Activated naive CD4-positive, alpha-beta T cell treated with anti-CD3 and anti-CD28 coated beads for 36 hours (primary cell): ENCODE measurements at places on chromosomes 1 and 21. TPM values are rescaled to one million over a fixed set of nuclear protein-coding genes. Genes with fewer than 3 reads are reported as not detected.

GRCh38 chr1:80225510-80225909 is 1219.0 kb upstream of the ADGRL4 start:
- DNase-seq = no peak
- no peaks in the 10 kb centered on the region for H3K4me1 ChIP-seq
- H3K4me3 ChIP-seq = no peak overlapping the region
- H3K27me3 ChIP-seq = no peaks in the 10 kb centered on the region
- H3K36me3 ChIP-seq = no peaks in the 10 kb centered on the region
- H3K27ac ChIP-seq = no peak overlapping the region

DNA sequence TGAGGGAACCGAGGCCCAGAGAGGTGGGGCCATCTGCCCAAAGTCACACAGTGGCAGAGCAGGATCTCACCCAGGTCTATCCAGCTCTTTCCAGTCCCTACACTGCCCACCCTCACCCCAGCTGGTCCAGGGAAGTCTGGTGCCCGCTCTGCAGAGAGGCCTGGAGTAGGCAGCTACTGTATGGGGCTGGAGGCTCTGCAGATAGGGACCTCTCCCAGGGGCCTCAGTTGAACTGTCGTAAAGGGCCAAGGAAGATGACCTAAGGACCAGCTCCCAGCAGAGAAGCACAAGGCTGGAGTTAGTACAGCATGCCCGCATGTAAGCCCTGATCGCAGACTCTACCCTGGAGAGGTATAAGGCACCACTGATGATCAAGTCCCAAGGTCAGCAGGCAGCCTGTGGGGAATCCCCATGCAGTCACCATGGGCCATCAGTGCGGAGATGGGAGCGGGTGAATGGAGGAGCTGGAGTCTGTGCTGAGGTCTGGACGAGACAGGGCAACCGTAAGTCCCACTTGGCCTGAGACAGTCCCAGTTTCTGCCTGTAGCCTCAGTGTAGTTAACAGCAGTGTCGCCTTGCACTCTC is 320.2 kb downstream of the MATN1 start:
- no peak for DNase-seq
- H3K4me3 ChIP-seq = no peak overlapping the region
- no peaks in the 10 kb centered on the region for H3K4me1 ChIP-seq
- no peaks in the 10 kb centered on the region for H3K36me3 ChIP-seq

Gene KIF17
- total RNA-seq = not detected

Gene HSD3B1
- not detected for total RNA-seq

- H3K4me1 ChIP-seq = peaks cover 8% of the 10 kb centered on the region
- H3K27ac ChIP-seq = no peak overlapping the region
- peaks cover 23% of the 10 kb centered on the region for H3K36me3 ChIP-seq
Observed at GRCh38 chr1:246420300-246420699, 86.8 kb downstream of the SMYD3 start.

GRCh38 chr21:41706263-41706639 is 60.6 kb downstream of the RIPK4 start:
- no peak overlapping the region for H3K27ac ChIP-seq
- no peak for DNase-seq
- H3K4me1 ChIP-seq = no peaks in the 10 kb centered on the region
- H3K27me3 ChIP-seq = peaks cover 15% of the 10 kb centered on the region

GRCh38 chr1:224548676-224549075 is 67.4 kb upstream of the CNIH3 start:
- no peak for DNase-seq
- no peaks in the 10 kb centered on the region for H3K27me3 ChIP-seq
- H3K4me1 ChIP-seq = no peaks in the 10 kb centered on the region
- H3K36me3 ChIP-seq = no peaks in the 10 kb centered on the region

DNA sequence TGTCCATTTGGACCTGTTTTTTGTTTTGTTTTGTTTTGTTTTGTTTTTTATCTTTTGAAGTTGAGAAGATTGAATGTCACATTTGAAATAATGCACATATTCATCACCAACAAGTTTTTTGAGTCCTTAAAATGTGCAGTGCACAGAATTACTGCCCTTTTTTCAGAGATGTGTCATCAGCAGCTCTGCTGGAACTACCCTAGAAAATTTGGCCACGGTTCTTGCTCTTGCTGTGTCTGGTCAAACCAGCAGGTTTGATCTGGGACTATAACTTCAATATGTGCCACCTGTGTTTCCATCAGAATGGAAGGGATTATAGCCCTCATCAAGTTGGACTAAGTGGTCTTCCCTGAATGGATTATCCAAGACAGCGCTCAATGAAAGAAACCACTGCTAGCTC is 24.1 kb upstream of the CNN3 start:
- no peaks in the 10 kb centered on the region for H3K4me1 ChIP-seq
- no peaks in the 10 kb centered on the region for H3K36me3 ChIP-seq
- DNase-seq = no peak
- no peak overlapping the region for H3K4me3 ChIP-seq
- no peaks in the 10 kb centered on the region for H3K27me3 ChIP-seq
- H3K27ac ChIP-seq = no peak overlapping the region

GRCh38 chr1:236354330-236355147 is 39.5 kb upstream of the EDARADD start:
- H3K27ac ChIP-seq = no peak overlapping the region
- H3K27me3 ChIP-seq = peaks cover 8% of the 10 kb centered on the region
- H3K36me3 ChIP-seq = no peaks in the 10 kb centered on the region
- H3K4me3 ChIP-seq = no peak overlapping the region
- DNase-seq = no peak

Gene RPL5
- total RNA-seq = 1,819 TPM

Gene ORC1
- 49.3 TPM for total RNA-seq

- H3K27ac ChIP-seq = no peak overlapping the region
- no peak for DNase-seq
- H3K4me1 ChIP-seq = peaks cover 33% of the 10 kb centered on the region
- H3K27me3 ChIP-seq = no peaks in the 10 kb centered on the region
Observed at GRCh38 chr1:192565946-192566345, 9.6 kb upstream of the RGS1 start.

- H3K27ac ChIP-seq = no peak overlapping the region
- peaks cover 13% of the 10 kb centered on the region for H3K36me3 ChIP-seq
- no peaks in the 10 kb centered on the region for H3K27me3 ChIP-seq
- H3K4me1 ChIP-seq = peaks cover 3% of the 10 kb centered on the region
- DNase-seq = no peak
Observed at GRCh38 chr1:51644533-51645197, 27.8 kb downstream of the OSBPL9 start.

- H3K4me3 ChIP-seq = no peak overlapping the region
- peak overlapping the region; percentile 38 for H3K27ac ChIP-seq
- H3K27me3 ChIP-seq = no peaks in the 10 kb centered on the region
- peak; percentile 64 for DNase-seq
Observed at GRCh38 chr1:200969726-200970561, 53.6 kb downstream of the KIF21B start.

Gene RIPPLY3
- not detected for total RNA-seq

DNA sequence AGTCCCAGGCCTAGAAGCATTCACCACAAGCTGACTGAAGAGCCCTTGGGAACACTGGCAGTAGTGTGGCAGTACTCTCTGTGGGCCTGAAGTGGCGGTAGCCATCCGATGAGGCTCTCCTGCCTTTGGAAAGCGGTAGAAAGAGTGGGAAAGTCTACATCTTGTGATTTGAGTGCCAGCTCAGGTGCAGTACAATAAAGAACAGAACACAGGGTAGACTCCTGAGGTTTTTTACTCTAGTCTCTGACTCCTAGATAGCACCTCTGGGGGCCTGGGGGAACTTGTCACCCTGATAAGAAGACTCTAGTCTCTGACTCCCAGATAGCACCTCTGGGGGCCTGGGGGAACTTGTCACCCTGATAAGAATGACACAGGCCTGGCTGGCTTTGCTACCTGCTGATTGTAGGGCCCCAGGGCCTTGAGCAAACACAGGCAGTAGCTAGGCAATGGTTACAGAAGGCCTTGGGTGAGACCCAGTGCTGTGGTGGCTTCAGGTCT is 18.0 kb upstream of the IL20 start:
- DNase-seq = no peak
- H3K27me3 ChIP-seq = no peaks in the 10 kb centered on the region
- H3K4me1 ChIP-seq = no peaks in the 10 kb centered on the region
- H3K36me3 ChIP-seq = no peaks in the 10 kb centered on the region
- H3K27ac ChIP-seq = no peak overlapping the region

DNA sequence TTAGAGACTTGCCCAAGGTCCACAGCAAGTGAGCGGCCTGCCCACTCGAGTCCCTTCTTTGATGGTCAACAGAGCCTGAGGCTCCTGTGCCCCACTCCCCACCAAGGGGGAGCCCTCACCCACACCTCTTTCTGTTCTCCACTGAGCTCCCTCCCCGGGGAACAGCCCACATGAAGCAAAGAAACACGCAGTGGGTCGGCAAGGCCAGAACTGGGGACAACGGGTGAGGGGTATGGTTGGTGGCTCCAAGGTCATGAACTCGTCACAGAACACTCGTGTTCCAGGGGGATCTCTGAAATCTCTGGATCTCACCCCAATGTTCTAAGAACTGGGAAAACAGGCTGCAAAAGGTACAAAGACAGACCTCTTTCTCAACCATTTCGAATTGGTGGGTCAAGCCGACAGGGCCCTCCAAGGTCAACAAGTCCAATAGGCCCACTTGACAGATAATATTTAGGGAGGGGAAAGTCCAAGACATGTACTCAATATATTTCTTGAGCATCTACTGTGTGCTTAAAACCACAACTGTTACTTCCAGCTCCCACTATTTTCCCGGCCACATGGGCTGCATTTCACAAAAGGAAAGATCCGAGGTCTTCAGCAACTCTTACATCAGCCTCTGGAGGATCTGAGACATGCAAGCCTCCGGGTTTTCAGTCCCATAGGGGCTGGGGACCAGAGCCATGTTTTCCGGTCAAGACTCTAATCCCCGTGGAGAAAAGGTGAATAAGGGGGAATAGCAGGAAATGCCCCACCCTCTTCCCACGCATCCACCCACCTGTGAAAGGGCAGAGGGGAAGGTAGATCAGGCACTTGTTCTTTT is 1.1 kb upstream of the RAP1GAP start:
- no peaks in the 10 kb centered on the region for H3K36me3 ChIP-seq
- no peak overlapping the region for H3K4me3 ChIP-seq
- DNase-seq = no peak
- H3K27me3 ChIP-seq = peaks cover 28% of the 10 kb centered on the region
- peaks cover 4% of the 10 kb centered on the region for H3K4me1 ChIP-seq

Gene TNNT2
- not detected for total RNA-seq

DNA sequence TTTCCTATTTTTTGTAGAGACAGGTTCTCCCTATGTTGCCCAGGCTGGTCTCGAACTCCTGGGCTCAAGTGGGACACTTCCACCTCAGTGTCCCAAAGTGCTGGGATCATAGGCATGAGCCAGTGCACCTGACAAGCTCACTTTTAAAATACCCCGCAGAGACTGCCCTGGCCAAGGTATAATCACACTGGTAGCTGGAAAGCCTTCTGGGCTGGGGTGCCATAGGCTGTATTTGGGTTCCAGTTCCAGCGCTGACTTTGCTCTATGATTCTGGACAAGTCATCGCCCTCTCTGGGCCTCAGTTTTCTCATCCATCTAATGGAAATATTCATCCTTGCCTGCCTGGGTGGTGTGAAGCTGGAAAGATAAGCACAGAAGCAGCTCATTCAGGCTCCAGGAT is 10.4 kb downstream of the LDLRAD1 start:
- DNase-seq = no peak
- H3K4me3 ChIP-seq = no peak overlapping the region
- H3K36me3 ChIP-seq = no peaks in the 10 kb centered on the region
- no peak overlapping the region for H3K27ac ChIP-seq

Gene ADGRB2
- 0.24 TPM for total RNA-seq

- peaks cover 17% of the 10 kb centered on the region for H3K4me1 ChIP-seq
- H3K4me3 ChIP-seq = no peak overlapping the region
- no peaks in the 10 kb centered on the region for H3K36me3 ChIP-seq
- DNase-seq = no peak
- H3K27me3 ChIP-seq = peaks cover 27% of the 10 kb centered on the region
- H3K27ac ChIP-seq = no peak overlapping the region
Observed at GRCh38 chr1:204688776-204689175, 3.2 kb upstream of the LRRN2 start.

Gene CFAP74
- not detected for total RNA-seq

Gene AMPD1
- total RNA-seq = not detected

Gene YARS1
- total RNA-seq = 312 TPM

GRCh38 chr1:57489358-57490036 is 65.6 kb upstream of the DAB1 start:
- H3K27me3 ChIP-seq = peaks cover 2% of the 10 kb centered on the region
- H3K4me1 ChIP-seq = no peaks in the 10 kb centered on the region
- no peaks in the 10 kb centered on the region for H3K36me3 ChIP-seq
- H3K27ac ChIP-seq = no peak overlapping the region

Gene ARHGEF16
- 0.17 TPM for total RNA-seq

GRCh38 chr1:164772635-164773034 is 213.7 kb downstream of the PBX1 start:
- peak; percentile 16 for DNase-seq
- H3K36me3 ChIP-seq = no peaks in the 10 kb centered on the region
- H3K27me3 ChIP-seq = peaks cover 2% of the 10 kb centered on the region
- no peak overlapping the region for H3K4me3 ChIP-seq
- H3K4me1 ChIP-seq = no peaks in the 10 kb centered on the region

GRCh38 chr21:24844671-24845070 is 762.6 kb downstream of the MRPL39 start:
- no peaks in the 10 kb centered on the region for H3K4me1 ChIP-seq
- no peak overlapping the region for H3K4me3 ChIP-seq
- DNase-seq = no peak
- no peak overlapping the region for H3K27ac ChIP-seq
